ENCODE measurements at places on chromosomes 1 and 21. TPM values are rescaled to one million over a fixed set of nuclear protein-coding genes. Genes with fewer than 3 reads are reported as not detected.
A peak's percentile ranks its signal among the peaks of the same experiment; 100 is the strongest.

DNA sequence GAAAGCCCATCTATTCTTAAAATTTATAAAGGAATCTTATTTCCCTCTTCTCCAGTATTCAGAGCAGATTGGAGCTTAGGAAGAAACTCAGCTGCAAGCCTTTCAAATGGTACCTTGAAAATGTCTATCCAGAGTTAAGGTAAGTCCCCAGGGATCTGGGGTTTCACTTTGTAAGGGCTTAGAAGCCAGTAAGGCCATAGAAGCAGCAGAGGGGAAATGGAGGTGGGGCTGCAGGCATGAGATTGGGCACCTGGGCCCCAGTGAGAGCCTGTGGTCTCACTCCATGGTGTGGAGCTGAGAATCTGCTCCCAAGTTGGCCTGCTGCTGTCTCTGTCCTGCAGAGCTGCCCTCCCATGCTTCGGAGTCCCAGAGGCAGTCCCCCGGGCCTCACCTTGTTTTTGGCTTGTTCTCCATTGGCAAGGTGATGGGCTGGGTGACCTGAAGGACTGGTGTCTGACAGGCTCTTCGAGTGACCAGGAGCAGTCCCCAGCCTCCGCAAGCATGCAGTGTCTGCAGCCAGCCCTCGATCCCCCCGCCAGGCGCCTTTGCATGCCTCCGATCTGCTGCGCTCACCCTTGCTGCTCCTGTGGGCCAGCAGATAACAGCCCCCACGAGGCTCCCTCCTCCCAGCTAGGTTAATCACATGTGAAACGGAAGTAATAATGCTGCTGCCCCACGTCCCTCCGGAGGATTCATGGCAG is 163.1 kb downstream of the PGBD5 start:
- no peak for DNase-seq

DNA sequence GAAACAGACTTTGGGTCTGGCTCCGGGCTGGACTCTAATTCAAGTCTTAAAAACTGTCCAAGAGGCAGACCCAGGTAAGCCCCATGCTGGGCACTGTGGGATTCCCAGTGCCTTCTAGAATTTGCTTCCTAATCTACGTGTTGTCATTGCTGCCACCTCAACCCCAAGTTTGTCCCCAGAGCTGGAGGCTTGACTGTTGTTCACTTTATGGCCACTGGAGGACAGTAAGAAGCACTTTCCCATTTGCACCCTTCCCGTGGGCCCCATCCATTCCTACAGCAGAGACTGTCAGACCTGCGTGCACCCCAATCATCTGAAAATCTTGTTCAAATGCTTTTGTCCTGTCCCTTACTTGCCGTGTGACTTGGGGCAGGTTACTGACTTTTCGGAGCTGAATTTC is 29.4 kb upstream of the VASH2 start:
- DNase-seq = peak; percentile 75

GRCh38 chr1:27940297-27940696 is 5.5 kb downstream of the SMPDL3B start:
- peak; percentile 74 for DNase-seq

GRCh38 chr1:111604931-111605330 is 14.7 kb upstream of the RAP1A start:
- DNase-seq = no peak

DNA sequence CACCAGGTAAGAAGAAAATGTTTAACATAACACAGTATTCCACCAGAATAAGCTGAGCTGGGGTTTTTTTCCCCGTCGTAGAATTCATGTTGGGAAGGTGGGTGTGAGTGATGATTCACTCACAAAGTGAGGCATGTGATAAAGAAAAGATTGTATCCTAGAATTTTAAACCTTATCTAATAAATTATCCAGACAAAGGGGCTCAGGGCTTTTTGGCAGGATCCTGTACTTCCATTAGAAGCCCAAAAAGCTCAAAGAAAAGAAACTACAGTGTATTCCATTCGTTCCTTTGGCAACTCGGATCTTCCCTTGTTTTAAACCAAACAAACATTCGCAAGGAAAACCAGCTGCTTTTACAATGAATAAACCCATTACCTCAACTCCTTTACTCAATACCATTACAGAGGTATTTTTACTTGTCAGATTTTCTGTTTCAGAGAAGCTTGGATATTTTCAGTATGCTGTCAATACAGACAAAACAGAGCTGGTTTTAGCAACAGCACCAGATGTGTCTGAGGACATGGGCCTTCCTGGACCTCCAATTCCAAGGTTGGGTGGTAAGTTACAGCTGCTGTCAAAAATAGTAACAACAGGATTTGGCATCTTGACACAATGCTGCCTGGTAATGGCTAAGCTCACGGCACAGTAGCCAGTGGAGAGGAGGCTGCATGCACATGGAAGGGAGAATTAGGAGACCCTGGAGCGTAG is 159.9 kb upstream of the RUNX1 start:
- DNase-seq = no peak

DNA sequence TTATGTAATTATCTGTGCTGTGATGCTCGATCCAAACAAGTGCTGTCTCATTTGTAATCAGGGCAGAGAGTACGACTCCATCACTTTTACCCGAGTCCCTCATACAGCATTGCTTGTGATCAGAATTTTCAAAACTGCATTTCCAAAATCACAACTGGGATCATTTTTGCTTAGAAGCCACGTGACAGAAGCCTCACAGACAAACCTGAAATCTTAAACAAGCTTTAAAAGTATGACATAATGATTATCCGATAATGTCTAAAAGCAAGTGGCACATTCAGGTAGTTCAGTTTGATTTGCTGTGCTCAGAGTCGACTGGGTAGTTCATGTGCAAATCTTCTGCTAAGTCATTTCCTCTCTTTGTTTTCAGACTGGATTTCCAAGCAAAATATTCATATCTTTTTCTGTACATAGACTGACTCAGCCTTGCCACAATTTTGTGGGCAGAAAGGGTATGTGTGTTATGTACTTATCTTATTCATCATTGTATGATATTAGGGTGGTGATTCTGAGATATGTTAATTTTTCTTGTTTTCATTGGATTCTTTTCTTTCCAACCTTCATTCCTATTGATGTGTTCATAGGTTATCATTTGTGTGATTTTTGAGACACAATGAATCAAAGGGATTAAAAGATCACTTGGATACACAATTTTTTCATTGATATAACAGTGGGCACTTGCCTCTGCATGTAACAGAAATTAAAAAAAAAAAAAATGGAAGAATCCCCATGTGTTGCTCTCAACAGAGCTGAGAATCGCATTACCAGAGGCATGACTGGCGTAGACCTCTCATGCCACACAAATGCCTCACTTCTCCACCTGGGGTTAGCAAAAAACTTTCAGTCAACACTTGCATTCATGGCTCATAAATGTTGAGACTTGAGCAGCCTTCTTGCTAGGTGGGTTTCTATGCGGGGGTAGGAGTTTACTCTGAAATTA is 355.7 kb downstream of the LTN1 start:
- DNase-seq = no peak

DNA sequence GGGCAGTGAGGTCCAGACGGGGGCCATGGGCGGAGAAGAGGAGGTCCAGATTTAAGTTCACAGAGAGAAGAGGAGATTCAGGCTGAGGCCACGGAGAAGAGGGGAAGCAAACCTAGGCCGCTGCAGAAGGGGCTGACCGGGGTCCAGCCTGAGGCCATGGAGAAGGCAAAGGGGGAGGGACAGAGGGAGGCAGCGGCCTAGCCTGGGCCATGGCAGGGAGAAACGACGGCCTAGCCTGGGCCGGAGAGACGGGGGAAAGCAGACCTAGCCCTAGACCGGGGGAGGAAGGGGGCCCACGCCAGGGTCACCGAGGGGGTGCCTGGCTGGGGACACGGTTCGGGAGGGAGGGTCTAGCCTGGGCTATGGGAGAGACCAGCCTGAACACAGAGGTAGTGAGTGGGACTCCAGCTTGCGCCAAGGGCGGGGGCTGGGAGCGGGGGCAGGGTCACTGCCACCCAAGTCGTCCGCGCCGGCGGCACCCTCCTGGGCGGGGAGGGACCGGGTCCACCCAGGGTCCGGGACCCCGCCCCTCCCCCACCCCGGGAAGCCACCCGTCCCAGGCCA is 459 bp downstream of the CAPZB start:
- DNase-seq = peak; percentile 95

- no peak for DNase-seq
These were observed 38.6 kb downstream of the KIAA1614 start for GRCh38 chr1:180951186-180951745.

GRCh38 chr1:113818578-113818977 is 6.3 kb upstream of the RSBN1 start:
- DNase-seq = no peak

- no peak for DNase-seq
These were observed 10.2 kb upstream of the CYP4X1 start for GRCh38 chr1:47013293-47013692.

DNA sequence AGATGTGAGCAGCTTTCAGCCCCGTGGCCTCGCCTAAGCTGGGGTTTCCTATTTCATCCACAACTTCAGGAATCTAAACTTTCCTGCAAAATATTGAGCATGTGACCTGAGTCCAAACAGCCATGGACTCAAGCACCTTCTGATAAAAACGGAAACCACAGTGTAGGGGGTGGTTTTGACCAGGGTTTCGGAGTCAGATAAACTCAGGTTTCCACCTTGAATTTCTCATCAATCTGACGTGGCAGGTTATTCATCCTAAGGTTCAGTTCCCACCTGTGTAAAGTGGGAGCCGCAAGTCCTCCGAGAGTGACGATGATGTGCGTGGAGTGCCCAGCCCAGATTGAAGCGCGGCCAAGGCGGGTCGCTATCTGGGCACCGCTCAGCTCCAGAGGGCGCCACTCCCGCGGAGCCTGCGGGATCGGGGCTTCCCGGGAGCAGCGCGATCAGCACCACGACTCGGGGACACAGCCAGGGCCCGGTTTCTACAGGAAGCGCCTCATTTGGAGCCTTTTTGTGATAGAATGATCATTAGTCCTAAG is 871 bp upstream of the ETS2 start:
- peak; percentile 70 for DNase-seq

GRCh38 chr1:209769971-209770370 is 14.1 kb downstream of the TRAF3IP3 start:
- no peak for DNase-seq

DNA sequence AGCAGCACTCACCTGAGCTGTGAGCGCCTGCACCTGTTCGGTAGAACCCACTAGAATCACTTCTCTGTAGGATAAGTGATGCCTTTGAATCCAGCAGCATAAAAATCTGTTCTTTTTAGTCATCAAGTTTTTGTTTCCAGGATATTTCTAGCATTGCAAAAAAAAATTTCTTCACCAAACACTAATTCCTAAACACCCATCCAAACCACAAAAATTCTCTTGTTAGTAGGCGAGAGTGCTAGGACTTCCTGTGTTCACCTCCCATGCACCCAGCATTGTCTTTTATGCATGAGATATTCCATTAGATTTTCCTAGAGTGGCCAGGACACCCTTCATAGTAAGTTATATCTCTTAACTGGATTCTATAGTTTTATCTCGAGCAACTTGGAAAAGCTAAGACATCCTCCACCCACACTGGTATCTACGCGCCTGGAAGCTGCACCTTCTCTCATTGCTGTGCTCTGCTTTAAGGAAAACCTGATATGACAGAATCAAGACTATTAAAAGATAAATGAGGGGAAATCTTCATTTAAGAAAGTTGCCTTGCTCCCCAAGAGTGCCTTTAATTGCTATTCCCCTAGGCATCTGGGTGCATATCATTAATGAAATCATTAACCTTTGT is 12.3 kb downstream of the SERTAD4 start:
- no peak for DNase-seq

DNA sequence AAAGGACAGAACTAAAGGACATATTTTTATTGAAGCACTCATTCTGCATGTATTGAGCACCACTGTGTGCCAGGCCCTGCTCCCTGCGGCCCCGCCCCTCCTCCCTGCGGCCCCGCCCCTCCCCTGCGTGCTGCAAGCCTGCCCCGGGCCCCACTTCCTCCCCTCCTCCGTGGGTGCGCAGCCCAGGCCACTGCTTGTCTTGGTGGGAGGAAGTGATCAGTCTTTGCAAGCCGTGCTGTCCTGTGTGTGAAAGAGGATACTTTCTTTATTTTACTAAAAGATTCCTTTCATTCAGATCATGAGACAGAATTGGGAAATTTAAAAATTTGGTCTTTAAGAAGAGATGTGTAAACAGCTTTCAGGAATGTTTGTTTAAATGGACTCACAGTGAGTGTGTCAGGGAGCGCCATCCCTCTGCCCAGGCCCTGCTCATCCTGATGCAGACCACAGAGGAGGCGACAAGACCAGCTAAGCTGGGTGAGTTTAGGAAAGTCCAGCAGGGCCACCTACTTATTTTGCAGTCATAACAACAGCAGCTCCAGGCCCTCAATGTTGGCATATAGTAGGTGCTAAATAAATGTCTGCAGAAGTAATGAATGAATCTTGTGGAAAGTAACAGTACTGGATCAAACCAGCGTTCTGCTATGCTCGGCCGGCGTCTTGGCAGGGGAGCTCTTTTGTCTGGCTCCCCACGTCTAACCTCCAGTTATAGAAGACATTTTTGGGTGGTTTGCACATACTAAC is 88.3 kb upstream of the SELENON start:
- DNase-seq = no peak

DNA sequence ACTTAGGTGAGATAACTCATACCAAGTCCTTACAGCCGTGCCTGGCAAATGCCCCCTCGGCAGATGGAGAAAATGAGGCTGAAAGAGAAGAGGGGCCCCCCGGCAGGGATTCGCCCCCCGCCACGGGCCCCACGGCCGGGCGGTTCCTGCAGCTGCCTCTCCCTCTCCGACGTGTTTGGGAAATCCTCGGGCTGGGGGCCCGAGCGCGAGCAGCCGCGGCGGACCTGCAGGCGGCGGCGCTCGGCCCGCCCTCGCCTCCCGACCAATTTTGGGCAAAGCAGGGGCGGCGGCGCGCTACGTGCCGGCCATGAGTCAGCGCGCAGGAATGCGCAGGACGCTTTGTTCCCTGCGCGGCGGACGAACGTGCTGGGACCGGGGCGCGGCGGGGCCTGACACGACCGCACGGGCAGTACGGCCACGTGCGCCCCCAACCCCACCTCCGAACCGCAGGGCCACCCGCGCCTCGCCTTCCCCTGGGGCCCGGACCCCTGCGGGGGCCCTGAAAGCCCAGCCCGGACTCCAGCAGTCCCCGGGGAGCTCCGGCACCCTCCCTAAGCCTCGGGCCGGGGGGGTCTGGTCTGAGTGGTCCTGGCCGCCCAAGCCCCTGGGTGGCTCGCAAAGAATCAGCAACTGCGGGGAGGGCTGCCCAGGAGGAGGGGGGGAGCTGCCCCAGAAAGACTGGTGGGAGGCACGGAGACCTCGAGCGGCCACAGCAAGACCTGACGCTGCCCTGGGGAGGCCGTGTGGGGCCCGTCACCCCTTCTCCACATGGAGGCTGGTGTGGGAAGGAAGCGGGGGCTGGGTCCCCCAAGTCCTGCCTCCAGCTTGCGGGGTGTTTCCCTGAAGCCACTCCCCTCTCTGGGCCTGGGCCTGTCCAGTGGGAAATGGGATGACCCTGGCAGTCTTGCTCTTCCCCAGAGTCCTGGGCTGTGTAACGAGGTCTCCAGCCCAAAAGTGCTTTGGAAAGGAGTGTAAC is 11.9 kb upstream of the EDN2 start:
- peak; percentile 90 for DNase-seq

DRAXIN gene
- polyA plus RNA-seq = not detected

OPRD1 gene
- polyA plus RNA-seq = not detected

C1orf87 gene
- polyA plus RNA-seq = not detected

SLC22A15 gene
- polyA plus RNA-seq = 2.7 TPM

CLCA1 gene
- not detected for polyA plus RNA-seq
